Brain microvascular endothelial cell (primary cell): ENCODE measurements at places on chromosomes 3 and 15.

DNA sequence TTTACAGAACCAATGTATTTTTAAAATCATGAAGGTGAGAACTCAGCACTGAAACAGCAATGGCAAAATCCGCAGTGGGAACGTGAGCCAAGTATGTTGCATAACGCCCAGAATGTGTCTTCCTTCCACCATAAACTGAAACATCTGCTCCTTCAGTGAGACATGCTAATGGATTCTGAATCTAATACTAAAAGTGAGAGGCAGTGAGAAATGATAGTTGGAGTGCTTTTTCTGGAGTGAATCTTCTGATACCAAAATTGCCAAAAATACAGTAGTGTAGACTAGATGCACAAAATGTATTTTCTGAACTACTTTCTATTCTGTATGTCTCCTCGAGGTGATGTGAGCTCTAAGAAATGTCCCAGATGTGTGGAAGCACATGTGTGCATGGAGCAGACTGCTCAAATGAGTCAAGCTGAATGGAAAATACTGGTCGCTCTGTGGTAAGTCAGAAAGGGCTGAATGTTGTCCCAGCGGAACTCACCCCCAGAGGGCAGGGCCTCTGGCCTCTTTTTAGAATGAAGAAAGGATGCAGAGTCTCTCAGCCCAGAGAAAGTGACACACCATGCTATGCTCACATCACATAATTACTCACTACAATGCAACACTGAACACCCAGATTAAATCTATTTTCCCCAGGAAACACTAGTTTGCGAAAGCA, 73.0 kb downstream of the ATP10A start:
- peak; percentile 62 for DNase-seq

- DNase-seq, result no peak
Observed at GRCh38 chr3:56593455-56594158, 36.6 kb downstream of the CCDC66 start.

DNA sequence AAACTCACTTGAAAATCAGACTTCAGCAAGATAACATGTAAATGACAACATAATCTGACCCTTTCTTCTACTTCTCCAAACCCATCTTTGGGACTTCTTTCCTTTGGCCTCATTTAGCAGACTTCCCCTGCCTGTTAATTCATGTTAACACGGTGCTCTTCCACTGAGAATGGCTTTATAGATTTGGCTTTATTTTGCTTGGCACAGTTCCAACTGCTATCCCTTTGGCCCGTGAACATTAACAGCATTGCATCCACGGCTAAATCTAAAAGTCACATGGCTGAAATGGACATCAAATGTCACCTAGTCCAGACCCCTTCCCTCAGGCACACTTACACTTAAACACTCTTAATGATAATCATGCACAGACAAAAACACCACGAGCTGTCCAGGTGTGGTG, 3.8 kb downstream of the ZMAT3 start:
- DNase-seq, result no peak

- no peak for DNase-seq
Observed at GRCh38 chr15:22226034-22226790, 145.9 kb downstream of the OR4M2 start.

DNA sequence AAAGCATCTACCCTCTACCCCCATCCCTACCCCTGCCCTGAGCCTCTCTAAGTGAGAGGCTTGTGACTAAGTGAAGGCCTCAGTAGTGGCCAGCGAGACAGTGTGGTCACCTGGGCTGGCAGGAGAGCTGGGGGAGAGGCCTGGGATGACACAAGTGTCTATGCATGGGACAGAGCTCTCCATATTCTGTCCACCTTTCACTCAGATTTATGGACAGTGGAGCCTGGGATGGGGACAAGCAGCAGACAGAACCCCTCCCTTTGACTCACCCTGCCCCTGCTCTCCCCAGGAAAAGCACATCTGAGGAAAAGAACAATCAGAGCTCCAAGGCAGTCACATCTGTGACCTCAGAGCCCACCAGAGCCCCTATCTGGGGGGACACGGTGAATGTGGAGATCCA, 26.0 kb downstream of the CCDC33 start:
- no peak for DNase-seq

- no peak for DNase-seq
Observed at GRCh38 chr3:78079514-78079913, 1039.6 kb downstream of the ROBO2 start.

DNA sequence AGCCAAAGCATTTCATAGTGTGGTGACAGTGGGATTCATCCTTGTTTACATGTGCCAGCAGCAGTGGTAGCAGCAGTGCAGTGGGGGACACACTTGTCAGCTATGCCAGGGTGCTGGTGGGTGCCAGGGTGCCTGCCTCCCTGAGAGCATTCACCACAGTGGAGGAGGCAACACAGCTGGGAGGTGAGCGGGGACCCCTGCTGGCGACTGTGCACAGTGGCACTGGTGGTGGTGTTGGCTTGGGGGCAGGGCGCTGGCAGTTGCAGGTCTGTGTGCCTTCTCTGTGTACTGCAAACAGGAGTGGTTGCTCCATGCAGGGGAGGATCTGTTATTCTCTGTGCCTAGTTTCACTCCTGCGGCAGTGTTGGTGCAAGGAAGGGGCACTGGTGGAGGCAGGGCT, 41.2 kb downstream of the CEP63 start:
- DNase-seq, result no peak

GRCh38 chr3:15647611-15648167, 46.1 kb downstream of the BTD start:
- peak; percentile 97 for DNase-seq

DNA sequence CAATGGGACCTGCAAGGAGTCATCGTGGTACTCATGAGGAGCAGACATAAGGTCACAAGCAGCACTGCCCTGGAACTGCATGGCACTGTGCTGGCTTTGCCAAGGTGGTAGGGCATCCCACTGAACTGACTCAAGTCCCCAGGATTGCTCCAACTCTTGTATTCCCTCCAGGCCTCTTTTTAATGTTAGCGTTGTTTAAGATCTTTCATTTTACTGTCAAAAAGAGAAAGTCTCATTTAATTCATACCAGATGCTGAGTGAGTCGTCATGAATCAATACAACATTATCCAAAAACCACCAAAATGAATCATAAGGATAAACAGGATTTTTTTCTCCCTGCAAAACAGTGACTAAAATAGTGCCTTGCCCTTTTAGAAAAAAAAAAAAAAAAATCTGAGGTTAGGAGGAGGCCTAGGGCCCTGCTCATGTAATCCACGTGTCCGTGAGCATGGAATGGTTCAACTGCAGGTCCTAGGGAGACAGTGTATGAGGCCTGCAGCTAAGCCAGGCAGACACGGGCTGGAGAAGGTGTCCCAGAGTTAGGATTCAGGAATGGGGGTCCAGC, 36.7 kb upstream of the BLM start:
- peak; percentile 78 for DNase-seq

GRCh38 chr15:66773129-66773873, 71.3 kb downstream of the SMAD6 start:
- DNase-seq, result no peak

DNA sequence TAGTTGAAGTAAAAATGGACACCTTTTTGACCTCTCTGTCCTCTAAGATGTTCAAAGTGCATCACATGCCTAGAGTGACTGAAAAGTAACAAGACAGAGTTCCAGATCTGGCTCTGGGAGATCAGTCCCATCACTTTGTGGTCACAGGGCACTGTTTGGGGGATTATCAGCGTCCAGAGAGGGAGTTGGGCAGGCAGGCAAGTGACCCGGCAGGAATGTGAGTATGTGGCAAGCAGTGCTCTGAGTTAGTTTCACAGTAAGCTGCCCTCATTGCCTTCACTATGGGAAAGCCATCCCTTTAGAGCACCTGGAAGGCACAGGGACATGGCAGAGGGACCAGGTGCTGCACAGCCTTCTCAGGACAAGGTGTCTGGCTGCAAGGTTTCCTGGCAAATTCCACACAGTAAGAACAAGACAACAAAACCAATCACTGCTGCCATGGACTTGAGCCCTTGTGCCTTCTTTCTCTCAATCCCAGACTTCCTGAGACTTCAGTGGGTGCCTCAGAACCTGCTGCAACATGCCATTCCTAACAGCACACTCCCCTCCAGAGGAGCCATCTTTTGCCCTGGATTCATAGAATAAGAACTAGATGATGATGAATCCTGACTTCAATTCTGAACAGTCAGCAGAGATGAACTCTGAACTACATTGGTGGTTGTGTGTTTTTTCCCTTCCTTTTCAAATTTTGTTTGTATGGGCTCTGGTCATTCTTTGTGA, 55.2 kb downstream of the TIPARP start:
- no peak for DNase-seq

DNA sequence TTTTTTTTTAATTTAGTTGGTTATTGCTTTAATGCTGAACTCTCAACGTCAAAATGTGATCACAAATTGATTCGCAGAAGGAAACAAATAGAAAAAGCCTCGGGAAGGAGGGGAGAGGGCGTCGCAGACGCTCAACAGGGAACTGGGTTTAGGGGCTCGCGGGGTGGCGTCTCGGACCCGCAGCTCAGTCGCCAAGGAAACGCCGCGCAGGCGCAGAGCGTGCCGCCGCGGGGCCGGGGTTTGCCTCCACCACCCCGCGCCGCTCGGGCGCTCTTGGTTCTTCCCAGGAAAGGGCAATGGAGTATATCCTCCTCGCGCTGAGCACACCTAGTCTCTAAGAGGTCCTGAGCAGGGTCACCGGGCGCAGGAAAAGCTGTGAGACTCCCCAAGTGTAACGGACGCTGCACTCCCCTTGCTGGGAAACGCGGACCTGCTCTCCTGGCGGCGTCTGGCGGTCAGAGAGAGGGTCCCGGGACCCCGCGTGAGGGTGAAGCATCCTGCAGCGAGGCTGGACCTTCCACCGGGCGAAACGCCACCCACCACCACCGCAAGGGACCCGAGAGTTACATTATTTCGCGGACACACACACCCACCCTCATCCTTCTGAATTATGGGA, 753 bp downstream of the PLCH1 start:
- DNase-seq, result no peak

DNA sequence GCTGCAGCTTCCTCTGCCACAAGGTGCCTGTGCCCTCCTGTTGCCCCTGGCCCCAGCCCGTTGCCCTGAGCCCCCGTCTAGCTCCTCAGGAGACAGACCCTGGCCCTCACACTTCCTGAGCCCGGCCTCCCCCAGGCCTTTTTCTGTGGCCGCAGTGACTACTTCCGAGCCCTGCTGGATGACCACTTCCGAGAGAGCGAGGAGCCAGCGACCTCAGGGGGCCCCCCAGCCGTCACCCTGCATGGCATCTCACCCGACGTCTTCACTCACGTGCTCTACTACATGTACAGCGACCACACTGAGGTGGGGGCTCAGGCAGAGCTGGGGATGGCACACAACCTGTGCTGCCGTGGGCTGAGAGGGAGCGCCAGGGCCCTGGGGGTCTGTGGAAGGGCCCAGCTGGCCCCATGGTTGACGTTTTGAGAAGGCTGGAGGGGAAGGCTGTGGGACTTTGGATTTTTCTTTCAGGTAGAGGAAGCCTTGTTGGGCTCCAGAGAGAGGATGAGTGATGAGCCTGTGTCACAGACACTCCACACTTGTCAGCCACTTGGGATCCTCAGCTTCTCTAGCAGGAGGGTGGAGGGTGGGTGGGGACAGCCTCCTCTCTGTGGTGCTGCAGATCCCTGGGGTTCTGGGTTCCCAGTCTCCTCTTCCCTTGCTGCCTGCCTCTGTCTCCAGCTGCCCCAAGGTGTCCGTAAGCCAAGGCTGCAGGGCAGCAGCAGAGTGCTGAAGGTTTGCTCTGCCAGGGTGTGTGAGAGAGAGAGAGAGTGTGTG, 5.0 kb downstream of the ABTB1 start:
- DNase-seq, result no peak

GRCh38 chr3:134249296-134249841, 1.3 kb downstream of the RYK start:
- no peak for DNase-seq

GRCh38 chr15:56744701-56745683, 11.7 kb upstream of the ZNF280D start:
- no peak for DNase-seq

DNA sequence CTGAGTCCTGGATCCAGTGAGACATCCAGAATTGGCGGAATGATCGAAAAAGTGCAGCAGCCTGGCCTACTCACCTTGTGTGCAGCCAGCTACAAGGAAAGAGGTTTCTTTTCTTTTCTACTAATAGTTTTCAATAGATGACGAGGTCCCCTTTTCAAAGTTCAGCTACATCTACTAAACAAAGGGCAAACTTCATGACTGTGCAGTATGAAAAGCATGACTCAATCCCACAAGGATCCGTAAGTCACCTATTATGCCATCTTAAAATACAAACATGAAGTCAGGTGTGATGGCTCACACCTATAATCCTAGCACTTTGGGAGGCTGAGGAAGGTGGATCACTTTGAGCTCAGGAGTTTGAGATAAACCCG, 16.7 kb downstream of the MIX23 start:
- no peak for DNase-seq

DNA sequence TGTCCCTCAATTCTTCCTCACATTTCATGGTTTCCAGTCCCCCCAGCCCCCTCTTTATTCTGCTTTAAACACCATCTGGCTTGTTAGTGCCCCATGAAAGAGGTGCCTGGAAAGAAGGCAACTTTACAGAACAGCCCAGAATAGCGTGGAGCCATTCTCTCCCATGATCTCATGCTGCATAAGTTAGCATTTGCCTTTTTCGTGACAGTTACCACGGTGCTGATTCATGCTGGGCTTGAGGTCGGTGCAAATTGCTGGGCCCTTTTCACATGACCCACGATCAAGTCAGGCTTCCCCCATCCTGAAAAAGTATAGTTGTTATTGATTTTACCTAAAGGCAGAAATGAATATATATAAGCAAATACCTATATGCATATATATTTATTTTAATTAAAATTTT, 29.6 kb downstream of the SQOR start:
- peak; percentile 81 for DNase-seq

- peak; percentile 73 for DNase-seq
Observed at GRCh38 chr3:107367353-107367752, 9.9 kb upstream of the CCDC54 start.

DNA sequence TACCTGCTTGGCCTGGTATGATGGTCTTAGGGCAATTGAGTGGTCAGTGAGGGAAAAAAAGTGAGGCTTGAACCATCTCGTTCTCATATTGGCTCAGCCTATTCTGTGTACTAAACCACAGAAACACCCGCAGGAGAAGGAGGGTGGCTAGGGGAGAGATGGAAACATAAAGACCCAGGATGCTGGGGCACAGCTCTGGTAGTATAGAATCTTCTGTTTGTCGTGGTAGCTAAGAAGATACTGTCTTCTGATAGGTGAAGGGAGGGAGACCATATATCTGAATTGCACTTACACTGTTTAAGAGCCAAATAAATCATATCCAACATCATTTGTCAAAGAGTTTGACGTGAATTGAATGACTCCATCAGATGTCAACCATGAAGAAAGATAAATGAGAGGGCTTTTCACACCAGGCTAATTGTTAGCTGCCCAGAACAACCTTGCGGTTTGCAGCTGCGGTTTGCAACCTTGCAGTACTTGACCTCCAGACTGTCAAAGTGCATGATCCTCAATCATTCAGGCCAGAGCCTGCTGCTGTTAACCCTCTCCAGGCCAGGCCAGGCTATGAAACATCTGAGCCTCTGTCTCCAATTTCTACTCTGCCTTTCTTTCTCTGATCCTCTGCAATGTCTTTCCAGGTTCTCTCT, 40.9 kb upstream of the PIK3R4 start:
- no peak for DNase-seq

DNA sequence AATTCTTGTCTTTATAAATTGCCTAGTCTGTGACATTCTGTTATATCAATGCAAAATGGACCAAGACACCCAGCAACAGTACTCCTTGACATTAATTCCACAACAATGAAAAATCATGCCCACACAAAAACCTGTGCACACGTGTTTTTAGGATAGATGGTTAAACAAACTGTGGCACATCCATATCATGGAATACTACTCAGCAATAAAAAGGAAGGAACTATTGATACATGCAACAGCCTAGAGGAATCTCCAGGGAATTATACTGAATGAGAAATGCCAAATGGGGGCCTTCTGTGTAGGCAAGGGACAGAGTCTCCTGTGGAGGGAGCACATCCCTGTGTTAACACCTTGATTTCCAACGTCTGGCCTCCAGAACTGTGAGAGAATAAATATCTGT, 388.5 kb downstream of the MAGI1 start:
- DNase-seq, result no peak
